B cell (primary cell): ENCODE measurements at places on chromosomes 11 and 22.

GRCh38 chr11:131904756-131905155 lies 534.3 kb downstream of the NTM start:
- no peak for DNase-seq

DNA sequence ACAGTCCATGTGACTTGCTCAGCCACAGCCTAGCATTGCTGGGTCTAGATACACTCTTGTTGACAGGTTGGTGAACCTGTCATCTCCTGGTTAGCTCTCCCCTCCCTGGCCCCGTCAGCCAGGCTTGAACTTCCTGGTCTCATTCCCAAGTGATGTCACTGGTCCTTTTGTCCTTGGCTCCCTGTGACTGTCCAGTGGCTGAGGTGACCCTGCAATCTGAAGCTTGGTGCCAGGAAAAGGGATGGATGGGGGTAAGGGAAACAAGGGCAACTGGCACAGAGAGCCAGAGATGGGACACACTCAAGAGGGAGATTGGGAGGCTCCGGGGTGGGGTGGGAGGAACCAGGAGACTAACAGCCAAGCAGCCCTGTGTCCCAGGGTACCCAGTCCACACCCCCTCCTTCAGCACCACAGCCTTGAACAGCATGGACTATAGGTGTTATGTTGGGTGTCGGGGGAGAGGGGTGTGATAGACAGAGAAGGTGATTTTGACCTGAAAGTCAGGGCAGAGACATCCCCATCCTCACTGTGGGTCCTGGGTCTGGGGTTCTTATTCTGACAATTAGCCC lies 63.8 kb upstream of the THY1 start:
- no peak for DNase-seq

GRCh38 chr11:10350334-10350733 lies 45.5 kb downstream of the ADM start:
- no peak for DNase-seq

GRCh38 chr11:62142921-62143320 lies 19.1 kb downstream of the INCENP start:
- no peak for DNase-seq

DNA sequence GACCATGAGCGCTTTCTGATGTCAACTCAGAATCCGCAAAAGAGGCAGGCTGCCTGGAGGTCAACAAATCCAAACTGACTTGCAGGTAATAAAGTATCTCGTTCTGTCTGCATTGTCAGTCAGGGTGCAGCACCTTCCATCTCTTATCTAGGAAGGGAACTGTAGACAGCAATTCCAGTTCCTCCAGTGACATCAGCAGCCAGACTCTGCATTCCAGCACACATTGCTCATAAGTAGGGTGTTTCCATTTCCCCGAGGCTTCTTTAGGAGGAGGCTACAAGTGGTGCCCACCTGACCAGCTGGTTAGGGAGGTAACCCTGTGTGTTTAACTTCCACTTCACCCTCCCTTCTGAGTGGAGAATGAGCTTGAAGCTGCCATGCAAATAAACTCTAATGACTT lies 53.3 kb downstream of the NTM start:
- DNase-seq, result no peak

- no peak for DNase-seq
Measured at GRCh38 chr11:12318791-12319438, 58.5 kb upstream of the PARVA start.

GRCh38 chr11:61627850-61628661 lies 47.2 kb upstream of the SYT7 start:
- DNase-seq, result no peak

- DNase-seq, result no peak
Measured at GRCh38 chr11:108568195-108568858, 25.2 kb downstream of the EXPH5 start.

DNA sequence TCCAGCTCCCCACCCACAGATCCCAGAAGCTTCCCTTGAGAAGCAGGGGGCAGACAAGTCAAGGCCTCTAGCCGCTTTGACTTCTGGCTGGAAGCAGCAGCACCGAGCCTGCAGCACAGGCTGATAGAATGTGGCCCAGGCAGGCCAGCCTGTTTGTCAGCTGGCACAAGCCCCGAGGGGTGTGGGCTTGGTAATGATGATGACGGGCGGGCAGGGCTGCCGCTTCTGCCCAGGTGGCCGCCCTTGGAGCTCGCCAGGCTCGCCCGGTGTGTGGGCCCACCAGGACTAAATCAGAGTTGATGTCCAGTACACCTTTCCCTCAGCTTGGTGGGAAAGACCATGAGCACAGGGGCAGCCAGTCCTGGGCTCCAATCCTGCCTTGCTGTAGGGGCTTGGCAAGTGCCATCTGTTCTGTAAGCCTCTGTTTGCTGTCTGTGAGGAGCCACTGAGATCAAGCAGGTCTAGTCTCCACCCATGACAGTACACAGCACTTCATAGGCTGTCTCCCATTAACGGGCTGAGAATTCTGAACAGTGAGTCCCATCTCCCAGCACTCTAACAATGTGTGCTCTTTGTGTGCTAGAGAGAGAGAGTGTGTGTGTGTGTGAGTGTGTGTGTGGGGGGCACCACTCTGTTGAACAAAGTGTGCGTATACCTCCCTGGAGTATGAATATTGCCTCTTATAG lies 26.8 kb downstream of the MICAL2 start:
- DNase-seq, result no peak

GRCh38 chr11:61607920-61608599 lies 27.2 kb upstream of the SYT7 start:
- no peak for DNase-seq

GRCh38 chr11:129580278-129580677 lies 204.6 kb downstream of the BARX2 start:
- DNase-seq, result no peak

DNA sequence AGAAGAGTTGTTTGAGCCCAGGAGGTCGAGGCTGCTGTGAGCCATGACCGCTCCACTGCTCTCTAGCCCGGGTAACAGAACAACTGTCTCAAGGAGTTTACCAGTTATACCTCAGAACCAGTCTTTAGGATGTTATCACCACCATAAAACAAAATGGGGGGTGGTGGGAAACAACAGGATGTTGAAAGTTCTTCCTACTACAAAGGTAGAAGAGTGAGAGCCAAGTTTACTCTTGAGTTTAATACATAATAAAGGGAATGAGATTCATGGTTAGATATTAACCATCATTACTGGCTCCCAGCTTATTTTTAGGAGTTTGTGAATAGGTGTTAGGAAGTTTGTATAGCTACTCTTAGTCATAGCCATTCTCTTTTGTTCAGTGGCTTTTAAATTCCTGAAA lies 78.8 kb upstream of the HORMAD2 start:
- no peak for DNase-seq

- DNase-seq, result no peak
Measured at GRCh38 chr11:102712137-102712536, 6.6 kb upstream of the MMP27 start.

DNA sequence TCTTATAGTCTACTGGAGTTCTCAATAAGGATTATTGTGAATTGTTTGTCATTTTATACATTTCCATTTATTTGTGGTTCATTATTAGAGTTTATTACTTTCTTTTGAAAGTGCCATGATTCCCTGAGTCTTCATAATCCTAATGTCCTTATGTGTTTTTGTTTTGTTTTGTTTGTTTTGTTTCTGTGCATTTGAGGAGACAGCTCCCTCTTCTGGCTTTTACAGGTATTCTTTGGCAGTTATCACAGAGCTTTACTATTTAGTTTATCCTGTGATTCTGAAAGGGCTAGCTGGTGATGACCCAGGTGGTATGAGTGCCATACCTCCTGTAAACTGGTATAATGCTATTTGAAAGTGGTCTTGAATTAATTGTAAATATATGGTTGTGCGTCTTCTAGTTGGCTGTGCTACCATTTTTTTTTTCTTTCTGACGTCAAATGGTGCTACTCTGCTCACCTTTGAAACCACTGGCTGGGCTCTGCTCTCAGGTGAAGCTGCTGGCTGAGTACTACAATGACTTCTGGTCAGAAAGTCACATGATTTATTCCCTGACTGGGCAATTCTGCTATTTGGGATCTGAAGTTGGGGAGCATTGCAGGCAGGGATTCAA lies 751.2 kb downstream of the JRKL start:
- no peak for DNase-seq
